NCI-H774 (cell line): ENCODE measurements at places on chromosomes 6 and 20.

DNA sequence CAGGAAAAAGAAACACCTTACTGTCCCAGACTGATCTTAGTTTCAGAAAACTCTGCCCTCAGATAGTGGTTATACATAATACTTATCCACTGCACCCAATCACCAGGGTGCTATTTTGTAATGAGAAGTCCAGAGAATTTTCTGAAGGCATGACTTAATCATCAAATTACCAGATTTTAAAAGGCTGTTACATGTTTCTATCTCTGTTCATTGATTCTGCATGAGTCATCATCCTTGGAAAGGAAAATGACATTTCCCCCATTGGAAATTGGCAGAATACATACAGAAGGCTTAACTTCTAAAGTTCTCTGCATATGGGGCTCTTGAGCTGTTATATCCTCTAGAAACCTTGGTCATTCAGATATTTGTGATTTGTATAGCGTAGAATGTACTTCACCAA, 587.9 kb upstream of the FLRT3 start:
- DNase-seq, result no peak

DNA sequence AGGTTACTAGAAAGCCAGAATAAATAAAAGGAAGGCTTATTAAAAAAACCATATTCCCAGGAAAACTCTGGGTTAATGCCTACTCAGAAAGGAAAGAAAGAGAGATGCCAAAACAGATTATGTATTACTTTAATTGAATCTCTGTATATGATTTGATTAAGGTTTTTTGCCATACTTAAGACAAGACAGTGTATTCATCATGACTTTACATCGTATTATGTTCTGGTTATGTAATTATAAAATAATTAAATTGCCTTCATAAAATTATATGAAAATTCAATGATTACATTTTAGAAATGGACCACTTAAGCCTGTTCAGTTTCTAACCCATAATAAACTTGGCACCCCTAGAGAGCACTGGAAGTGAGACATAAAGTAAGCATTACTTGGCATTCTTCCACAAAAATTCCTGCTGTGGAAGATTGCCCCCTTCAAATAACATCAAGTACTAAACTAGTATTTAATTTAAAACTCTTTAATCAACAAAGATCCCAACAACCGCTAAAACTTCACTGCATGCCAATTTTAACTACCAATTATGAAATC, 20.8 kb upstream of the IBTK start:
- DNase-seq, result no peak

DNA sequence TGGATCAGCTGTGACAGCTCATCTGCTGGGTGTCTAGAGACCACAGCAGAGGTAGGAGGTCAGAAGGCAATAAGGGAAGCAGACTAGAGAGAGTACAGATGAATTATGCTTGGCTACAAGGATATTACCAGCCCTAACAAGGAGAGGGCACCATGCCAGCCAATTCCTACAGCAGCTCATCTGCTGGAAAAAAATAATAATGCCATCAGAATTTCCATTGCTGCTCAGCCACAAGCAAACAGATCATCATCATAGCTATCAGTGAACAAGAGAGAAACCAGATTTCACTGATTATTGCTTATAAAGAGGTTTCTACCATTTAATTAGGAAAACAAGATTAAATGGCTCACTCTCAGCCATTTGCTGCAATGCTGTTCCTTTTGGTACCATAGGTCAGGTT, 66.5 kb downstream of the PSMG4 start:
- DNase-seq, result no peak

DNA sequence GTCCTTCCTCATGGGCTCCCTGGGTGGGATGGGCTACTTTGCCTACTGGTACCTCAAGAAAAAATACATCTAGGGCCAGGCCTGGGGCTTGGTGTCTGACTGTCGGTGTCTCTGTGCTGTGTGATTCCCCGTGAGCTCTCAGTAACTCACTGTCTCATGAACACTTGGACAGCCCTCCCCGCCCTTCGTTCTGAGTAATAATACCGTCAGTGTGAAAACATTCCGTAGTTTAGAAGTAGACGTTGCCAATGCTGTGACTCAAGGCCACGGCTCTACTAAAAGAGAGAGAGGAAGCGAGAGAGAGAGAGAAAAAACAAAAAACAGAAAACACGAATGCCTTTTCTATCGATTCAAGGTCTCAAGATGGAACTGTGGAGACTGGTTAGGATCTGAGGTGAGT, 31.8 kb downstream of the FITM2 start:
- no peak for DNase-seq

DNA sequence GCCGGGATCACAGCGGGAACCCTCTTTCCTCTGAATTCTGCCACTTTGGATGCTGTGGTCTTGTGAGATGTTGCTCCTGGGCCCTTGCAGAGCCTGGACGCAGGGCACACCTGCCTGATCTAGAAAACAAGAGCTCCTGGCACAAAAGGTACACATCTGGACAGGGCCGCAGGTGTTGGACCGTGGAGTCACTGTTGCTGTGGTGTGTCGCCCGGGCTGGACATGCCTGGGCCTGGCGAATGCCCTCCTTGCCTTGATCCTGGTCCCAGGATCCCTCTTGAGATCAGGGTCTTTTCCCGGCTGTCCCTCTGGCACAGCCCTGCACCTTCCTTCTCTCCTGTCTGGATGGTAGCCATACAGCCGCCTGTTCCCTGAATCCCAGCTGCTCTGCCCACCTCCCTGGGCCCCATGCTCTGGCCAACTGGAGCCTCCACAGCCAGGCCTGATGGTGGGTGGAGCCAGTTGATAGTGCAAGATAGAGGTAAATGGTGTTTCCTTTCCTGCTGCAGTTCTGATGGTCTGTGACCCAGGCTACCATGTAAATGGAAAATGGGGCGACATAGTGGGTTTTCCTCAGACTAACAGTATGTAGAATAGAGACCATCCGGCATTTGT, 5.0 kb downstream of the FOXP4 start:
- no peak for DNase-seq

DNA sequence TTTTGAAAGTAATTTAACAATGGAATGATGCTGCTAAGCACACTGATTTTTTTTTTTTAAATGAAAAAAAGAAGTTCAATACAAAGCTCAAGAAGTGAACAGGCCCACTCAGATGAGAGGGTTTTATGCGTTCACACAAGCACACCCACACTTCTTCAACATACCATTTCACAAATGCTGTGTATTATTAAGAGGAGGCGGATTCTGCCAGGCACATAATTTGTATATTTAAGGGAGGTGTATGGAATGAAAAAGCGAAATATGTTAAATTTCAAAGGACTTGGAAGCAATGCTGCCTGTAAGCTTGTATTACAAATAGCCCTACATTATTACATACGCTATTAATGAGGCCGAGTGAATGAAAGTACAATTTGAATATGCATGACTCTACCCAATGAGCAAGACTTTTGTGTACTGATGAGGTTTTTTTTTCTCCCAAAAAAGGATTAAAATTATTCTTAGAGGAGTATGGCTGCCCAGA, 123.9 kb downstream of the INSM1 start:
- DNase-seq, result no peak

- DNase-seq, result no peak
Observed at GRCh38 chr6:36075656-36076055, 48.0 kb downstream of the MAPK14 start.

DNA sequence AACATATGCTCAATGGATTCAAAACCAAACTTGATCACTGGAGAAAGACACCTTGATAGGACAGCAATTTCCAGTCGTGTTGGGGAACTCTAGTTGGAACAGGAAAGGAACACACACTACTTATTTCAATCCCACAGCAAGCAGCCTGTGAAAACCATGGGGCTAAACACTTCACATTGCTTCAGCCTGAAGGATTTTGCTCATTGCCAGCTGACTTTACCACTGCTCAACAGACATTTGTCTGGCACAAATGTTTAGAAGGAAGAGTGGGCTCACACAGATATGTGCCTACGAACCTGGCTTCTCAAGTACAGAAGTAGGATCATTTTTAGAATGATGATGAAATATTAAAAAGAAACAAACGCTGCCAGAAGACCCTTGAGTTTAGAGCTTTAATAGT, 598.1 kb downstream of the PHF3 start:
- DNase-seq, result no peak

- no peak for DNase-seq
Observed at GRCh38 chr20:58619077-58619863, 31.8 kb upstream of the STX16 start.

DNA sequence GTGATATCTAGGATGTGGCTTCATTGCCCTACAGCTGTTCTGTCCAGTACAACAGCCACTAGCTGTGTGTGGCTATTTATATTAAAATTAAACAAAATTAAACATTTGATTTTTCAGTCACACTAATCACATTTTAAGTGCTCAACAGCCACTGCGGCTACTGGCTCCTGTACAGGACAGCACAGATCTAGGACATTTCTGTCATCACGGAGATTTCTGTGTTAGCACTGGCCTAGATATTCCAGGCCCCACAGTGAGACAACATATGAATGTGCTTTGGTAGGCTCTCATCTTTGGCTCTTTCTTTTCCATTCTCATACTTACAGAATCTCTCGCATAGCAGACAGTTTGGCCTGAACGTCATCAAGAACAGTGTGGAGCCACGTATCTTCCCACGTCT, 48.4 kb upstream of the ZBTB24 start:
- no peak for DNase-seq

GRCh38 chr6:10441004-10441654, 26.3 kb upstream of the TFAP2A start:
- DNase-seq, result no peak

DNA sequence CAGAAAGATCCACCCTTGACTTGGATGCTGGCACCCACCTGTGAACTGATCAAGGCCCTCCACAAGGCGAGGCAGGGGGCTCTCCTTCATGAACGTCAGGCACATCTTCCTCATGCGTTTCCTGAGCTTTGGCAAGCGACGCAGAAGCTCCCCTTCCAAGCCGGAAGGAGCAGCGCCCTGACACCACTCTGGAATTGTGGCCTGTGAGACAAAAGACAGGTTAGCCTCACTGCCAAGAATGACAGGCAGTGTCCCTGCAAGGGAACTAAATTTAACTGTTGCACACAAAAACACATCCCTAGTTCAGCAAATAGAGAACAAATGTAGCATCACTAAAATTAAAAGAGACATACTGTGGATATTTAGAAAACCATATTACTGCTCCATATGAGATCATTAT, 42.0 kb upstream of the LYRM2 start:
- no peak for DNase-seq

DNA sequence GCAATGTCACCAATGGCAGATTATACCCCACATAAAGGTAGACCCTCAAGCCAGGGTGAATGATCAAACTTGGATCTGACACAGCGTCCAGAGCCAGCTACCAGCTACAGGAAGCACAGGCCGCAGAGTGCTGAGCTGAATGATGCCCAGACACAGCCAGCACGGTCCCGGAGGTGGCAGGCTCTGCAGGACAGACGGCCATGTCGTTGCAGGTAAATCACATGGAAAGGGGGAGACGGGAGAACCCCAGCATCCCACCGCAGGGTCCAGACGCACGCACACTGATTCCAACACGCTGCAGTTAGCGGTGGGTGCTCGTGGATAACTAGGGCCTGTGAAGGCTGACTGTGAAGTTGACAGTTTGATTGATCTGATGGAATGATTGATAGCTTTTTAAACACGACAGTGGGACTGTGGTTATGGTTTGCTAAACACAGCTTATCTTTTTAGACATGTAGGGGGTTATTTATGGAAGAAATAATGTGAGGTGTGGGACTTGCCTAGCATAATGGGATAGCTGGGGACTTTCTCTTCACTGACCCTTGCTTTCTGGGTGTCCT, 228.5 kb downstream of the ERMARD start:
- no peak for DNase-seq

DNA sequence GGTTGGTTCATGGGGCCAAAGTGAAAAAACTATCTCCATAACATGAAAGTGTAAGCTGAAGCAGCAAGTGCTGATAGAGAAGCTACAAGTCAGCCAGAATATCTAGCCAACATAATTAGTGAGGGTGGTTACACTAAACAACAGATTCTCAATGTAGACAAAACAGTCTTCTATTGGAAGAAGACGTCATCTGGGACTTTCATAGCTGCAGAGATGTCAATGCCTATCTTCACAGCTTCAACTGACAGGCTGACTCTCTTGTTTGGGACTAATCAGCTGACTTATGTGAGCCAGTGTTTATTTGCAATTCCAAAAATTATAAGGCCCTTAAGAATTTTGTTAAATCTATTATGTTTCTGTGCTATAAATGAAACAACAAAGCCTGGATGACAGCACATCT, 63.2 kb downstream of the GMDS start:
- no peak for DNase-seq

DNA sequence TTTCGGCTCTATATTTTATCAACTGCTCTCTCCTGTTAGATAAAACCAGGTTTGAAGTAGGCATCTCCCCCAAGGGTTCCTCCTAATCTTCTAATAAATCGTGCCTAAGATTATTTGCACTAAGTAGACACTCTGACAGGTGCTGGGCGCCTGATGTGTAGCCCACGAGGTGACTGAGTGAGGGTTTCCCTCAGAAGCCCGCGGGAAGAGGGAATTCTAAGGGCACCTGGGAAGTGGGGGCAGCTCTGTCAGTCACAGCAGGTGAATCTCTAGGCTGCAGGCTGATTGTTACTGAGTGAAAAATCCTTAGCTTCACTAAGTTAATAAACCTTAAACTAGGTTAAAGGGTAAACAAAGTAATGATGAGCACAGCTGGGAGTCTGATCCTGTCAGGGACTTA, 68.2 kb downstream of the PXDC1 start:
- DNase-seq, result no peak
